NCI-H510A (cell line): ENCODE measurements at places on chromosomes 3 and 15.

GRCh38 chr15:34665498-34666116 lies 82.2 kb upstream of the GOLGA8B start:
- no peak for DNase-seq

DNA sequence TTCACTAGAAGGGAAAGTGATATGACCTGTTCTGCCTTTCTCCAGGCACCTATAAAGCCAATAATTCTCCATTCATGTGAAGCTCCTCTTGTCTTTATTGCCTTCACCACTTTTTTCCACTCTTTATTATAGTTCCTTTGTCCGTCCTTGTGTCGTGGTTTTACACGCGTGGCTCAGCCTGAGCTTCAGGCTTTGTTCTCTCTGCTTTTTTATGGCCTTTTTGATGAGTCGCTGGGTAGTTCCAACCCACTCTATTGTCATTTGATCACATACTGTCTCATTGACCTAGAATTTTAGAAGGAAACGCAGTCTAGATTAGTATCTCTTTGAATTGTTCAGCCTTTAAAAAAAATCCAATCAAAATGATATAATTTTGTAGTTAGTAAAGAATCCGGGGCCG lies 403.2 kb downstream of the PTPRG start:
- DNase-seq, result no peak

DNA sequence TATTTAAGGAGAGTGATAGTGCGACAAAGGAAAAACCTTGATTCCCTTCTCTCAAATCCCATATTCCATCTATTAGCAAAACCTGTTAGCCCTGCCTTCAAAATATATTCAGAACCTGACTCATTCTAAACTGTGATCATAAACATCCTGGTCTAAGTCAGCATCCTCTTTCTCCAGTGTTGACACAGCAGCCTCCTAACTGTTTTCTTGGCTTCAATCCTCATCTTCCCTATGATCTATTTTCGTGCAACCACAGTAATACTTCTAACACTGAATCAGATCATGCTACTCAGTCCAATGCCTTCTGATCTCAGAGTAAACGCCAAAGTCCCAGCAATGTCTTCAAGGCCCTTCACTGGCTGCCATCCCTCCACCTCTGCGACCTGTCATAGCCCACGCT lies 785.1 kb downstream of the EDEM1 start:
- no peak for DNase-seq

GRCh38 chr15:35442742-35443141 lies 103.2 kb downstream of the DPH6 start:
- no peak for DNase-seq

- DNase-seq, result no peak
Measured at GRCh38 chr3:114406922-114407321, 113.1 kb downstream of the TIGIT start.
